ENCODE measurements at places on chromosomes 5 and 9. TPM values are rescaled to one million over a fixed set of nuclear protein-coding genes. Genes with fewer than 3 reads are reported as not detected.

CORO2A gene
- 7.2 TPM for total RNA-seq

CYSTM1 gene
- 10.3 TPM for total RNA-seq

DNA sequence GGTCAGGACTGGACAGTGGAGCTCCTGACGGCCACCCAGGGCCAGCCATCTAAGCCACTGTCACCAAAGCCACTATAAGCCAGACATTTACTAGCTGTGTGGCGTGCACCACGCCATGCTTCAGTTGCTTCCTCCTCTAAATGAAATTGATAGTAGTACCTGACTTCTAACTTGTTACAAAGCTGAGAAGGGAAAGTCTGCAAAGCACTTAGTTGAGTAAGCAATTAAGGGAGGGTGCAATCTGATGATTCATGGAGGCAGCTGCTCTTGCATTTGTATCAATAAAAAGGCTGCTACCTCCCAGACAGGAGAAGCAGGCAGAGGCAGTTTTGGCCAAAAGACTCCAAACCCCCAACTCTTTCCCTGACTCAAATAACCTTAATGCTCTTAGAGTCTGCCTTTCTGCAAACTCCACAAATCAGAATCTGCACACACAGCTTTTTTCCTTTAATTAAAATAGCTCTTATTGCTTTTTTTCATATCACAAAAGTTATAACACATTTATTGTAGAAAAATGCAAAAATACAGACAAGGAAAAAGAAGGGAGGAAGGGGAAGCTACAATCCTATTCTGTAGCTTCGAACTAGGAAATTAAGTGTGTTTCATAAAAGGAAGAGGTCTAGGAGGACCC is 19.3 kb upstream of the RAPGEF1 start:
- no peak for DNase-seq

CCIN gene
- not detected for total RNA-seq

PCDHA11 gene
- not detected for total RNA-seq

Measured in activated CD4-positive, alpha-beta T cell treated with anti-CD3 and anti-CD28 coated beads, Interleukin-2, amount 10 ng/mL, durations not matched to agents 7 days and 5 days (primary cell).